ENCODE measurements at places on chromosomes 16 and 17. TPM values are rescaled to one million over a fixed set of nuclear protein-coding genes. Genes with fewer than 3 reads are reported as not detected.

The TMIGD1 gene
- not detected for total RNA-seq

GRCh38 chr16:84842516-84843148 lies 22.8 kb downstream of the CRISPLD2 start:
- peaks cover 38% of the 10 kb centered on the region for H3K4me1 ChIP-seq
- H3K36me3 ChIP-seq, result no peaks in the 10 kb centered on the region
- no peak for DNase-seq
- peak overlapping the region; percentile 50 for H3K27ac ChIP-seq

- H3K27ac ChIP-seq, result no peak overlapping the region
- DNase-seq, result no peak
- no peaks in the 10 kb centered on the region for H3K27me3 ChIP-seq
- H3K4me1 ChIP-seq, result no peaks in the 10 kb centered on the region
Observed at GRCh38 chr16:59740858-59741257, 1006.7 kb upstream of the GOT2 start.

GRCh38 chr17:16443511-16444257 lies 28.3 kb downstream of the TRPV2 start:
- peak overlapping the region; percentile 99 for H3K4me3 ChIP-seq
- H3K27me3 ChIP-seq, result peaks cover 9% of the 10 kb centered on the region
- peaks cover 66% of the 10 kb centered on the region for H3K4me1 ChIP-seq
- H3K27ac ChIP-seq, result no peak overlapping the region
- H3K36me3 ChIP-seq, result peaks cover 41% of the 10 kb centered on the region

The DOK4 gene
- 20.4 TPM for total RNA-seq

- H3K27ac ChIP-seq, result no peak overlapping the region
- DNase-seq, result no peak
- no peaks in the 10 kb centered on the region for H3K27me3 ChIP-seq
- H3K4me3 ChIP-seq, result no peak overlapping the region
- peaks cover 6% of the 10 kb centered on the region for H3K4me1 ChIP-seq
Observed at GRCh38 chr16:53870831-53871230, 166.9 kb downstream of the FTO start.

The CES1 gene
- 0.58 TPM for total RNA-seq

DNA sequence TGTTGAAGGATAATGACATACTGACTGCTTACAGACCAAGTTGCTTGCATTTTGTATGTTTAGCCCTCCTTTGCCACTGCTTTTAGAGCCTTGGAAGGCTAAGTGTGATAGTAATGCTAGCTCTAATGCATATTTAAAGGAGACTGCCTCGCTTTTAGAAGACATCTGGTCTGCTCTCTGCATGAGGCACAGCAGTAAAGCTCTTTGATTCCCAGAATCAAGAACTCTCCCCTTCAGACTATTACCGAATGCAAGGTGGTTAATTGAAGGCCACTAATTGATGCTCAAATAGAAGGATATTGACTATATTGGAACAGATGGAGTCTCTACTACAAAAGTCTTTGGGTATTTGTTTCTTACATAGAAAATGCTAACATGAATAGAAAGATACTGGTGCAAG lies 19.1 kb downstream of the CAPNS2 start:
- H3K4me3 ChIP-seq, result no peak overlapping the region
- no peaks in the 10 kb centered on the region for H3K4me1 ChIP-seq
- no peak for DNase-seq
- H3K27me3 ChIP-seq, result no peaks in the 10 kb centered on the region
- H3K27ac ChIP-seq, result no peak overlapping the region

DNA sequence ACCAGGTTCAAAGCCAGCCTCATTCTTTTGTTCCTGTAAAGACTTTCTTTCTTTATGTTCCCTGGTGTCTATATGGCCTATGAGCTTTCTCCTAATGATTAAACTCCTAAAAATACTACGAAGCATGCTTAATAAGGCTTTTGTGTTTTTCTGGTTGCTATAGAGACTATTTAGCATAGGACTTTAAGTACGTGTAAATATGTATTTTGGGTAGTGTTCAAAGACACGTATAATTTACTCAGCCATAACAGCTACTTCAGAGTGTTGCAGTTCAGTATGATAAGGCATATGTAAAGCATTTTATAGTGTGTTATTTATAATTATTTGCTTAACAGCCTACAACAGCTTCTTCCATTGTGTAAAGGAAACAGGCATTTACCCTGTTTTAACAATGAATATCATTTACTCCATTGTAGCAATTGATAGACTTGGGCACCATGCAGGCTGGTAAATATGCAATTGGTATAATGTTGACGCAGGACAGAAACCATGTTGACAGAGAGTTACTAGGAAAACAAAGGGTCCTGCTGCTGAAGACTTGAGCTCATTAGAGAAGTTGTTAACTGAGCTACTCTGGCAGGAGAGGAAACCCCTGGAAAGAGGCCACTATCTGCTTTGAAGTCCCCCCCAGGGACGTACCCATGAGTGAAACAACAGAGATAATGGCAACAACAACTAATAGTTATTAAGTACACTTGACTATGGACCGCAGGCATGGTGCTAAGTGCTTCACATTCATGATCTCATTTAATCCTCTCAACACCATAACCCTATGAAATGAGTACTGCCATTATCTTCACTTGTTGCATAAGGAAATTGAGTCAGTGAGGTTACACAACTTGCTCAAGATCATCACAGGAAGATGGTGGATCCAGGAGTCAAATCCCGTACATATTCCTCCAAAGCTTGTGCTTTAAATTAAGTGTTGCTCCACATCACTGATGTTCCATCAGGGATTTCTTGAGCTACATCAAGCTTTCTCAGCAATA lies 342.2 kb upstream of the DYNLRB2 start:
- peaks cover 7% of the 10 kb centered on the region for H3K27me3 ChIP-seq
- no peak overlapping the region for H3K4me3 ChIP-seq
- DNase-seq, result no peak
- H3K27ac ChIP-seq, result no peak overlapping the region

DNA sequence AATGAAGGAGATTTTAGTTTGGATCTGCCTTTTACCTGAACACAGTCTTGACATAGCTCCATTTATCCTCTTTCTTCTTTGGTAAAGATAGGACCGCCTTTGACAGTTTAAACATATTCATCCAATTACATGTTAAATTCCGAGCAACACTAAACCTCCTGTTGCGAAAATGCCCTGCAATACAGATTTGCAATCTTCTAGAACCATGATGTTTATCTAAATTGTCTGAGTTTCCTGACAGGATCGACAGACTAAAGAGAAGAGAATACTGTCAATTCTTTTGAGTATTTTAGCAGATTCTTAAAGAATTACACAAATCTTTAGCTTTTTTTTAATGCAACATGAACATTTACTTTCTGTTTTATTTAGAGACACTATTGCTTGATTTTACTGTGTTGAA lies 1145.5 kb downstream of the CDH11 start:
- no peak for DNase-seq
- no peak overlapping the region for H3K27ac ChIP-seq
- H3K27me3 ChIP-seq, result no peaks in the 10 kb centered on the region

DNA sequence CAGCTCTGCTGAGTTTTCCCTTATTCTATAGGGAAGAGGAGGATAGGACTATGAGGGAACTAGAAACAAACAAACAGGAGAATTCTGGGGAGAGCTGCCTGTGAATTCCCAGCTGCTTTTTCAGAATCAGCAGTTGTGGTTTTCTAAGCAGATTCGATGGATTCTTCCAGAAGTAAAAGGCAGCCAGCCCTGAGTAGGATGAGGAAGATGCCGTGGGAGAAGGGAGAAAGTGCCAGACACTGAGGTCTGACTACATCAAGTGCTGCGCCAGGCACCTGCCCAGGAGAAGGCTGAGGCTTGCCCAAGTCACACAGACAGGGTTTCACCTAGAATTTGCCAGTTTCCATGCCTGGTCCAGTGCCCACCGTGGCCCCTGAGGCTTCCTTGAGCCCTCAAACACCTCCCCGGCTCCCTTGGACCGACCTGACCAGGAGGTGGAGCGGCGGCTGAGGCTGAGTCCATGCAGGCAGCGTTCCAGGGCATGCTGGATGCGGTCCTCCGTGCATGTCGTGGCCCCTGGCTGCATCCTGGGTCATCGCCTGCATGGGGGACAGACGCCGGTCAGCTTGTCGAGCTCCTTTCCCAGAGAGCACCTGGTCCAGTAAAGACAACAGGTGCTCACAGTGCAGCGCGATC lies 43.6 kb upstream of the PIK3R6 start:
- no peaks in the 10 kb centered on the region for H3K4me1 ChIP-seq
- DNase-seq, result no peak

DNA sequence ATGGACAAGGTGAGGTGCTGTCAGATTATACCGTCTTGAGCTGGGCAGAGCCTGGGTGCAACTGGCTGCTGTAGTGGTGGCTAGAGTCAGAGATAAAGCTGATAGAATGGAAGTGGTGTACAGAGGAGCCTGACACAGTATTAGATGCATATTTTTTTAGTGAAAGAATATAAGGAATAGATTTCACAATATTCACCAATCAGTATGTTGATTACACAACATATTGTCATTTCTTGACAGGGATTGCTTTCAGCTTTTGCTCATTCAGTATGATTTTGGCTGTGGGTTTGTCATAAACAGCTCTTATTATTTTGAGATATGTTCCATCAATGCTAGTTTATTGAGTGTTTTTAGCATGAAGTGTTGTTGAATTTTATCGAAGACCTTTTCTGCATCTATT lies 1.7 kb upstream of the CCL23 start:
- no peak for DNase-seq
- peaks cover 47% of the 10 kb centered on the region for H3K27me3 ChIP-seq
- peaks cover 7% of the 10 kb centered on the region for H3K4me1 ChIP-seq
- no peaks in the 10 kb centered on the region for H3K36me3 ChIP-seq
- H3K27ac ChIP-seq, result no peak overlapping the region

The ITGB4 gene
- 1.4 TPM for total RNA-seq

DNA sequence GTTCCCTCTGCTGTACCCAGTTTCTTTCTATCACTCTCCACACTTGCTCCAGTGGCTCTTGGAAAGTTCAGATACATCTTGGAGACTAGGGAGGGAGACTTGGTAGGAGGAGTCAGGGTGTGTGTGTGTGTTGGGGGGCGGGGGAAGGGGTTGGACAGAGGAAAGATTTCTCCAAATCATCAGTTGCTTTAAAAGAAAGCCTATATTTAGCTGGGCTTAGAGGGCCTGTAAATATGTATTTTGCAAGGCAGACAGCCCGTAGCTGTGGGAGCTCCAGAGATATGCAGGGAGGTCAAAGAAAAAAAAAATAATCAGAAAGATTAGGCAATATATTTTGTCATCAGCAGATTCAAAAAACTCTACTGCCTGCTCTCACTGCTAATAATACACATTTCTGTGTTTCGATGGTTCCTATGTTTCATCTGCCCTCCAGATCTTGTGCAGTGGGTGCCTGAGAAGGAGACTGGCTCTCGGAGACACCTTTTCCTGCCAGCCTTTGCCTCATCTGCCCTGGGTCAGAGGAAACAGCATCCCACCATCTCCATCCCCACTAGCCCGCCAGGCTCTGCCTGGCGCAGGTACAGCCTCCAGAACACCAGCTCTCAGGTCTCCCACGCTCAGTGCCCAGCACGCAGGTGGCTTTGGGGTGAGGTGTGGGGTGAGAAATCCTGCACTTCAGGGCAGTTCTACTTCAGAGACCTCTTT lies 4.8 kb upstream of the PPP1R9B start:
- peaks cover 30% of the 10 kb centered on the region for H3K4me1 ChIP-seq
- H3K36me3 ChIP-seq, result no peaks in the 10 kb centered on the region
- no peak for DNase-seq
- no peak overlapping the region for H3K27ac ChIP-seq
- no peaks in the 10 kb centered on the region for H3K27me3 ChIP-seq

The PRSS22 gene
- total RNA-seq, result not detected

The MED13 gene
- total RNA-seq, result 54.5 TPM

GRCh38 chr16:51084074-51084928 lies 66.8 kb downstream of the SALL1 start:
- DNase-seq, result no peak
- H3K4me1 ChIP-seq, result peaks cover 4% of the 10 kb centered on the region
- no peak overlapping the region for H3K4me3 ChIP-seq

The ASPHD1 gene
- total RNA-seq, result 2.8 TPM

- peaks cover 5% of the 10 kb centered on the region for H3K4me1 ChIP-seq
- no peaks in the 10 kb centered on the region for H3K27me3 ChIP-seq
- no peak overlapping the region for H3K27ac ChIP-seq
- H3K36me3 ChIP-seq, result no peaks in the 10 kb centered on the region
Observed at GRCh38 chr17:1941272-1942065, 83.7 kb downstream of the RTN4RL1 start.

DNA sequence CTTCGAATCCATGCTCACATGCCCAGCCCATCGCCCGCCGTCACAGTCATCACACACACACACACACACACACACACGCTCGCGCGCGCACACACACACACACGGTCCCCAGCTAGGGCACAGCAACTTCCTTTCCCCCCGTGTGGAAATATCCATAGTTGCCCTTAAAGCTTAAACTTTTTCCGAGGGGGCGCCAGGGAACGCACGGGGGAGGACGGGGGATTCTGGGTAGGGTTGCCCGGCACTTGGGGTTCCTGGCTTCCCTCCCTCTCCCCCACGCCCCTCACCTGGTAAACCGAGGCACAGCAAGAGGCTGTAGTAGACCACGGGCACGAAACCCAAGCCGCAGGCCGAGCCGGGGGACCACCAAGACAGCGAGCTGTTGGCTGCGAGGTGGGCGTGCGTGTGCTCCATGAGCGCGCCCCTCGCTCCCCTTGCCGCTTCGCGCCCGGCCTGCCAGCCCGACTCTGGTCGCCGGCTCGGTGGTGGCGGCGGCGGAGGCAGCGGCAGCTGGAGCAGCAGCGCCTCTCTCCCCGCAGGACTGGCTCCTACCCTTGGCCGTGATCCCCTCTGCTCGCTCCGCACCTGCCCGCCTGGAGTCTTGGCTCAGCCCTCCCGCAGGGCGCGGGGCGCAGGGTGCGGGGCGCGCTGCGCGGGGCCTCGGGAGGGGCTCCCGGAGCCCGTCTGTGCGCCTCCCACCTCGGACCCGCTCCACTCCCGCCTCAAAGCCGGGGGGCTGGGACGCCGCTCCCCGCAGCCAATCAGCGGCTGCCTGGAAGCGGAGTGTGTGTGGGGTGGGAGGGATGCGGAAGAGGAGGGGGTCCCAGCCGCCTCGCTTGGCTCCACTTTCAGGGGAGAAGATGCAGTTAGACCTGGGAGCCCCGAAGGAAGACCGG lies at the start of gene GPR139:
Gene GPR139 (minus strand): TSS at position 688 of the 896 bp plus-strand sequence. CDS start 274 bp downstream, at position 414.
- H3K36me3 ChIP-seq, result no peaks in the 10 kb centered on the region
- peaks cover 11% of the 10 kb centered on the region for H3K4me1 ChIP-seq
- H3K27me3 ChIP-seq, result peaks cover 90% of the 10 kb centered on the region
- peak; percentile 21 for DNase-seq

DNA sequence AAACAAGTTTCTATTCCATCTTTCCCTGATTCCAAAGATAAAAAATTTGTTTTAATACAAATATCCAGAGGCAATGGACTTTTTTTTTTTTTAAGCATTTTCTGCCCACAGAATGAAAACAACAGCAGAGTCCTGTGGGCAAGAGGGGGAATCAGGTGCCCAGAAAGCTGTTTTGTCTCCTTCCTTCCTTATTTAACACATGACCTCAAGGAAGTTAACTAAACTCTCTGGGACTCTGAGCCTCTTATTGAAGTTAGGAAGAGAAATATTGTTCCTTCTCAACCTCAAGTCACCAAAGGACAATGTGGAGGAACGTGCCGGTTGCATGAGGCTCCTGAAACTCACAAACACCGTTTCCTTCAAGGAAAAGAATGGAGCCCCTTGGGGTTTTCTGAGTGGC lies 34.9 kb downstream of the LITAF start:
- H3K27ac ChIP-seq, result no peak overlapping the region
- H3K4me1 ChIP-seq, result peaks cover 31% of the 10 kb centered on the region
- DNase-seq, result no peak
- no peak overlapping the region for H3K4me3 ChIP-seq
